ENCODE measurements at places on chromosomes 7 and 10.

DNA sequence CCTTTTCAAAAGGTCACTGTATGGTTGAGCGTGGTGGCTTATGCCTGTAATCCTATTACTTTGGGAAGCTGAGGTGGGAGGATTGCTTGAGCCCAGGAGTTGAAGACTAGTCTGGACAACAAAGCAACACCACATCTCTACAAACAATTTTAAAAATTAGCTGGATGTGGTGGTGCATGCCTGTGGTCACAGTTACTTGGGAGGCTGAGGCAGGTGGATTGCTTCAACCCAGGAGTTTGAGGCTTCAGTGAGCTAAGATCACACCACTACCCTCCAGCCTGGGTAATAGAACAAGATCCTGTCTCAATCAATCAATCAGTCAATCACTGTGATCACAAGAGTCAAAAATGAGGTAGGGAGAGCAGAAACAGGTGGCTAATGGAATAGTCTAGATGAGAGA lies 97.0 kb downstream of the SUGCT start:
- no peak for DNase-seq

GRCh38 chr10:121248266-121248665 lies 350.0 kb downstream of the FGFR2 start:
- DNase-seq: no peak

- DNase-seq: no peak
Observed at GRCh38 chr7:411677-412312, 107.9 kb downstream of the PDGFA start.

GRCh38 chr10:33390046-33390445 lies 55.6 kb upstream of the NRP1 start:
- DNase-seq: no peak

- no peak for DNase-seq
Observed at GRCh38 chr7:154914308-154914995, 88.5 kb downstream of the PAXIP1 start.

DNA sequence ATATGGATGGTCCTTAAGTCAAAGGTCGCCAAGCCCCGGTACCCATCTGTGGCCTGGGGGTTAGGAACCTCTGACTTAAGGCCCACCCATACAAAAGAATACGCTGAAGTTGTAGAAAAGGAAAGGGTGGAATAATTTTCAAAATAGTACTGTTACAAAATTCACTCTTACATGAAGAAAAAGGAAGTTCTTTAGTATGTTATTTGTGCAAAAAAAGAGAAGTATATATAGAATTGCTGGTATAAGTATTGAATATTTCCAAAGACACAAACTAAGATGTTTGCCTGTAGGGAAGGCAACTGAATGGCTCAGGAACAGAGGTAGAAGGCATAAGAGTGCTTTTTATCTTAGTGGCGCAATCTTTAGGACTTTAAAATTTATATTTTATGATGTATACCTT lies 78.7 kb downstream of the PRLHR start:
- no peak for DNase-seq

DNA sequence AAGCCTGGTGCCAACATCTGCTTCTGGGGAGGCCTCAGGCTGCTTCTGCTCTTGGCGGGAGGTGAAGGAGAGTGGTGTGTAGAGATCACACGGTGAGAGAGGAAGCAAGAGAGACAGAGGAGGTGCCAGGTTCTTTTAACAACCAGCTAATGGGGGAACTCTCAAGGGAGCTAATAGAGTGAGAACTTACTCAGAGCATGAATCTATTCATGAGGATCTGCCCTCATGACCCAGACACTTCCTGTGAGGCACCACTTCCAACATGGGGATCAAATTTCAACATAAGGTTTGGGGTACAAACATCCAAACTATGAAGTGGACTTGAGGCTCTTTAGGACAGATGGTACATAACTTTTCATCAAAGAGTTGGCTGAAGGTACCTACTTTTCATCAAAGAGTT lies 5.1 kb upstream of the ZNF32 start:
- DNase-seq: no peak

- no peak for DNase-seq
Observed at GRCh38 chr7:131250331-131250730, 77.3 kb upstream of the MKLN1 start.

DNA sequence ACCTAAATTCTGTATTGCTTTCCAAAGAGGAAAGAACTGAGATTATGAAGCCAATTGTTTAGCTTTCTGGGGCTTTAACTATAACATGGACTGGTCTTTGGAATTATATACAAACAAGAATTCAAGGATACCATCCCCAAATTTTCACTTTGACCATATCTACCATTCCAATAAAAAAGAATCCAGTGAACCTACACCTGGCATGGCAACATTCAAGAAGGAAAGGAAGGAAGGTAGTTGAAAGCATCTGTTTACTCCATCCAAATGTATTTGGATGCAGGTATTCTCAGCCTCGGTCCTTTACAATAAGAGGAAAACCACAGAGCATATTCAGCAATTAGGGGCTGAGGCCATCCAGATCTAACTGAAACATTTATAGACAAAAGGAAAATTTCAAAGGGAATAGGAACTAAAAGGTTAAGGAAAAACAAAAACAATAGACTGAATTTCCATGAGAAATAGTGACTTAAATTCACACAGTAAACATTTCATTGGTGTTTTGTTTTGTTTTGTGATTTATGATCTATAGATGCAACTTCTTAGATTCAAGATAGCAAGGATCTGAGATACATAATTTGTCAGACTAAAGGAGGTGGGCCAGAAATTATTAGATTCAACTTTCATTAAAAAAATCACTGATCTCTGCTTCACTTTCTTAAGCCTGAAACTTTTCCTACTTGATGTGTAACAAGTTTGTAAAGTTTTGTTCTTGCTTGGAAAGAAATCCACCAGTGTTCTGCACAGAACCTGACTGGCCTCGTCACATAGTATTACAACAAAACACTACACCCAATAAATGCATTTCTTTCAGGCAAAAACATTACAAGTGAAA lies 12.7 kb downstream of the SKIDA1 start:
- no peak for DNase-seq

- DNase-seq: no peak
Observed at GRCh38 chr7:13312307-13312706, 624.9 kb downstream of the ARL4A start.

DNA sequence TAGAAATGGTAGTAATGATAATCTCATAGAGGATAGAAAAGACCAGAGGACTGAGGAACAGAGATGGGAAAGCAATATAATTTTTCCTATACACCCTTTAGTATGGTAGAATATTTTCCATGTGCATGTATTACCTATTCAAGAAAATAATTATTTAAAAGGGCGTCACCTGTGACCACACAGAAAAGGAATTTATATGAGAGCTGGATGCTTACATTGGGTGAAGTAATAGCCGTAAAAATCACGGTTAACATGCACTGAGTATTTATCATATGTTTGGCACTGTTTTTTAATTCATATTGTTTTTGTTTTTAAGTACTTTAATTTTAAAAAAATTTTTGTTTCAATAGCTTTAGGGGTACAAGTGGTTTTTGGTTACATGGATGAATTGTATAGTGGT lies 195.1 kb downstream of the IPMK start:
- no peak for DNase-seq

DNA sequence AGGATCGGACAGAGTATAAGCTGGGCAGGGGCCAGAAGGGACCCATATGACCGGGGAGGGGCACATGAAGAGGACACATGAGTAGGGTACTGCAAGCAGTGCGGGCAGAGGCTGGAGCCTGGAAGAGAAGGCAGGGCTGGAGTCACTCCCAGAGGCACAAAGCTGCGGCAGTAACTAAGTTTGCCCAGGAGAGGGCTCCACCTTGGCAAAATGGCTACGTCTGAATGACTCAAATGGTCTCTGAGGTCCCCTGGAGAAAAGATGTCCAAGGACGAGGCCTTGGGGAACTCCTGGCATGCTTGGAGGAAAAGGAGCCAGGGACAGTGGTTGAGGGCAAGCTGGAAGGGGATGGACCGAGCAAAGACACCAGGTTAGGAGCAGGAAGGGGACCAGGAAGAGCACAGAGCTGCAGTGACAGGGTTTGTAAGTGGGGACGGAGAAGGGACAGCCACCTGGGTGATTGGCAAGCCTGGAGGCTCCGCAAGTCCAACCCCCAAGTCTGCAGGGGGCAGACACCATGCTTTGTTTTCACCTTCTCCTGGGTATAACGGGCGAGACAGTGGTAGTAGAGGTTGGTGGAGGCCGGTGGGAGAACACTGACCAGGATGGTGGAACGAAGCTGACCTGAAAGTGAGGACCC lies 43.1 kb upstream of the LBX1 start:
- DNase-seq: peak; percentile 69

GRCh38 chr7:22559829-22560489 lies 60.0 kb upstream of the STEAP1B start:
- DNase-seq: peak; percentile 67

- DNase-seq: no peak
Observed at GRCh38 chr10:25531457-25532061, 356.8 kb downstream of the GPR158 start.

DNA sequence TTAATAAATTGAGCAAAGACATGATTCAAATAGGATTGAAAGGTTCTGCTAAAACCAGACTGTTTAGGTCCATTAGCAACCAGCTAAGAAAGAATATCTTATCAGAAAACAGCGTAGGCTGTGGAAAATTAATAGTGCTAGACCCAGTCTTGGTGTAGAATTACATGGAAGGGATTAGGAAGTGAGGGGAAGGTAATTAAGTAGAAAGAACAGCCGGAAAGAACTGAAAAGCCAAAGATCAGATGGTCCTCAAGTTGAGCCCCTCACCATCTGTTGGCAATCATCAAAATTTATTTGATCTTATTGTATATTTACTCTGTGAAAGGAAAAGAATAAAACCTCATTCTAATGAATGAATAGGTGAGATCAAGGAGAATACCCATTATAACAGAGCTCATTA lies 50.1 kb downstream of the COL1A2 start:
- no peak for DNase-seq

GRCh38 chr7:8702807-8703206 lies 269.4 kb downstream of the NXPH1 start:
- DNase-seq: no peak

DNA sequence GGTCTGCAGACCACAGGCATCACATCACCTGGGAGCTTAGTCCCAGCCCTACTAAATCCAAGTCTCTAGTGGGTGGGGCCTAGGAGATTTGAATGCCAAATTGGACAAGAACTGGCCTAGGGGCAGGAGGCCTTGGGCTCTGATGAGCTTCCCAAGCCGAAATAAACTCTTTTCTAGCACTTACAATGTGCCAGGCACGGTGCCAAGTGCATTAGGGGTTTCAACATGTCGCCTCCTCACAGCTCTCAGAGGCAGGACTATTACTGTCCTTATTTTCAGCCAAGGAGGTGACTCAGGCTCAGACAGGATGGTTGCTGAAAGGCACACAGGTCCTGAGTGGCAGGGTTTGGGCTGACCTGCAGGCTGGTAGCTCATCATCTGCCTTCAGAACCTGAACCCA lies 9.2 kb upstream of the CPA1 start:
- DNase-seq: no peak

- no peak for DNase-seq
Observed at GRCh38 chr10:128324058-128324827, 198.0 kb upstream of the MKI67 start.

DNA sequence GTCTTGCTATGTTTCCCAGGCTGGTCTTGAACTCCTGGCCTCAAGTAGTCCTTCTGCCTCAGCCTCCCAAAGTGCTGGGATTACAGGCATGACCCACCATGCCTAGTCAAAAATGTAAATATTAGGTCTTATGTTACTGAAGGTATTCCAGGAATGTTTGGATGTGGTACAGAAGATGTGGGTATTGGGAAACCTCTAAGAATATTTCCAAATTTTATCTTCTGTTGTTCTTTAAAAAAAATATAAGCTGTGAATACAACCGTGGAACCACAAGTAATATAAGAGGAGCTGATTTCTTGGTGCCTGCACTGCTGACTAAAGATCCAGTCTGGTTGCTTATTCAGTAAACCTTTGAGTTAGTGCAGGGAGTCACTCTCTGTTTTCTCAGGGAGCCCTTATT lies 178.3 kb downstream of the AUTS2 start:
- no peak for DNase-seq

DNA sequence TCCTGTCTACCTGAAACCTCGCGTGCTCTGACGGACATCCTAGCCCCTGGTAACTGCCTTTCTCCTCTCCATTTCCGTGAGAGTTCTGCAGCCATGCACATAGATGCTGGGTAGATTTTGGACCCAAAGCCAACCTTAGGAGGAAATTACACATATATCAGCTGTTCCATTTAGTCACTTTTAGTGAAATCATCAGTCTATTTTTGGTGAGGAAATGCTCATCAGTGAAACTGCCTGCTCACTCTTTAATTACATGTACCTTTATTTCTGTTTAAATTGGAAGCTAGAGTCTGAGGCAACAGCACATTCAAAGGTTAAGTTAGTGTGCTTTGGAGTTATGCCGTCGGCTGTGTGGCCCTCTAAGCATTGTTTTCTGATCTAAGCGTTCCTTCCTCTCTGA lies 231.3 kb downstream of the WDR37 start:
- no peak for DNase-seq

DNA sequence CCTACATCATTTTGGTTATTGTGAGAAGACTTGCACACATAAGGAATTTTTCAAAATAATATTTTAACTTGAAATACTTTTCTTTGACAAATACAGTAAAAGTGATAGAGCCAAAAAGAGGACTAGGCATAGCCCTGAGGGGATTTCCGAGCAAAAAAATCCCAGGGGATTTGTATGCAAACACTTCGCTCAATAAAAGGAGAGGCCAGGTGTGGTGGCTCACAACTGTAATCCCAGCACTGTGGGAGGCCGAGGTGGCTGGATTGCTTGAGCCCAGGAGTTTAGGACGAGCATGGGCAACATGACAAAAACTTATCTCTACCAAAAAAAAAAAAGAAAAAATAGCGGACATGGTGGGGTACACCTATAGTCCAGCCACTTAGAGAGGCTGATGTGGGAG lies 193.0 kb downstream of the PCDH15 start:
- DNase-seq: no peak

GRCh38 chr7:134449680-134450079 lies 9.2 kb downstream of the AKR1B1 start:
- no peak for DNase-seq

DNA sequence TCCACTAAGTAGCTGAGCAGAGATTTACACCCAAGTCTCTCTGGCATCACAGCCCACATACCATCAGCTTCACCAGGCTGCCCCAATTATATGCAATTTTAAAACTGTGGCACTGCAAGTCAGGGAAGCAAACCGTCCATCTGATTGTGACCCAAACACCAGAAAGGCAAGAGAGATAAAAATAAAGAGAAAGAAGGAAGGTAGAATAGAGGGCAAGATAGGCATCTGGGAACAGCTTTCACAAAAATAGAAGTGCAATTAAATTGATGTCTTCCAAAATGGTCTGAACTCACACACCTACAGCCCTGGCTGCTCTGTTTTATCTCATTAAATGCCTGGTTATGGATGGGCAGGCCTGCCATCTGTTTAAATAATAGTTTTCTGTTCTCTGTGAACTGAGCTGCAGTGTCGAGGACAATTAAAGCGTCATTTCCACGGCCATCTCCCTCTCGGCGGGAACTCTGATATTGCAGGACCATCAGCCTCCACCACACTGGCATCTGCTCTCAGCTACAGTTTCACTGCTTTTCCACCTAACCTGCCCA lies 509.1 kb downstream of the INHBA start:
- no peak for DNase-seq

- DNase-seq: no peak
Observed at GRCh38 chr7:131945313-131945911, 389.0 kb upstream of the PODXL start.

All from activated naive CD4-positive, alpha-beta T cell treated with Interleukin-2 at 50 U/mL for 16 hours (primary cell).